ENCODE measurements at places on chromosomes 1 and 21.

DNA sequence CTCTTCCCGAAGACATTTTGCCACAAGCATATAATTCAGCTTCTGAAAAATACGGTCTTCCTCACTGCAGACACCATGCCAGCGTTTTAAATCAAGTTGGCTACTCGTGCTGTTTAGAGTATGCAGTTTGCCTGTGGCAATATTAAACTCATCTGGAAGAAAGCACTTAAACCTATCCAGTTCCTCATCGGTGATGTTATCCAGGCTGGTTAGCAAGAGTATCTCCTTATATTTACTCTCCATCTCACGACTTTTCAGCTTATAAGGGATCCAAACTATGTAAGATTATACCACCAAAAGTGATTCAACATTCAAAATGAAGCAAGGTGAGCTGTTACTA is 9.7 kb upstream of the IFI16 start:
- DNase-seq, result no peak

DNA sequence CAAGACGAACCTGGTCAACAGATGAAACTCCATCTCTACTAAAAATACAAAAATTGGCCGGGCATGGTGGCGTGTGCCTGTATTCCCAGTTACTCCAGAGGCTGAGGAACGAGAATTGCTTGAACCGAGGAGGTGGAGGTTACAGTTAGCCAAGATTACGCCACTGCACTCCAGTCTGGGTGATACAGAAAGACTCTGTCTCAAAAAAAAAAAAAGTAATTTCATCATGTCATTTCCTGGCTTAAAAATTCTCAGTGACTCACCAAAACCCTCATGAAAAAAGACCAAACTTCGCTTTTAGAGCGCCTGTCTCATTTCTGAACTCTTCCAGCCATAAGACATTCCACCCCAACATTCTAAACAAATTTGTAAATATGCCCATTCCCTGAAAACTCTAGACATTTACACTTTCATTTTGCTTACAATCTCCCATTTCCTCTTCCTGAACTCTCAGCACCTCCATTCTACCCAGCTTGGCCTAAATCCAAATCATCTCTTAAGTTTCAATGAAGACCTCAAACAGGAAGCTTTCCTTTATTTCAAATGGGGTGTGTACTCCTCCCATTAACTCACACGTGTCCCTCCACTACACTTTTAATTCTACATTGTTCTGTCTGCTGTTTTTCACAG is 50.5 kb upstream of the PRRC2C start:
- no peak for DNase-seq

DNA sequence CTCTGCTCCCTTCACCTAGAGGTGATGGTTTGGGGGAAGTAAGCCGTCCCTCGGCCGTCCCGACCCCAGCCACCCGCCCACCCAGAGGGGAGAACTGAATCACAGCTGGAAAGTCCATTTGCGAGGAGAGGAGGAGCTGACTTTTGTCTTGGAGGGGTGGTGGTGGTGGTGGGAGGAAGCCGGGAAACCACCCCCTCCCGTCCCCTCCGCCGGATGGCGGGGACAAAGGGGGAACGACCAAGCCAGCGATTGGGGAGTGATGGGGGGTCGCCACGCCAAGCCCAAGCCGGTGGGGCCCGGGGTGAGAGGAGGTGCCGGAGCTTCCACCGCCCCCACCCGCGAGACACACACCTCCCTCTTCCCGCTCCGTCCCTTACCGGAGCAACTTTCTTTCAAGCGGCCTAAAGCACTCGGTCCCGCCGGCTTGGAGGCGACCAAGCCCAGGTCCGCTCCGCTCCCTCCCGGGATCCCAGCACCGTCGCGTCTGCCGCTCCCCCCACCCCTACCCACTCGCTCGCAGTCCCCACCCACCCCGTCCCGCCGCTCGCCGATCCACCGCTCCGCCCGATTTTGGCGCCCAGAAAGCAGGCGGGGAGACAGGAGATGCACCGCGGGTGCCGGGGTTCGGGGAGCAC is 540 bp downstream of the ARHGEF2 start:
- no peak for DNase-seq

DNA sequence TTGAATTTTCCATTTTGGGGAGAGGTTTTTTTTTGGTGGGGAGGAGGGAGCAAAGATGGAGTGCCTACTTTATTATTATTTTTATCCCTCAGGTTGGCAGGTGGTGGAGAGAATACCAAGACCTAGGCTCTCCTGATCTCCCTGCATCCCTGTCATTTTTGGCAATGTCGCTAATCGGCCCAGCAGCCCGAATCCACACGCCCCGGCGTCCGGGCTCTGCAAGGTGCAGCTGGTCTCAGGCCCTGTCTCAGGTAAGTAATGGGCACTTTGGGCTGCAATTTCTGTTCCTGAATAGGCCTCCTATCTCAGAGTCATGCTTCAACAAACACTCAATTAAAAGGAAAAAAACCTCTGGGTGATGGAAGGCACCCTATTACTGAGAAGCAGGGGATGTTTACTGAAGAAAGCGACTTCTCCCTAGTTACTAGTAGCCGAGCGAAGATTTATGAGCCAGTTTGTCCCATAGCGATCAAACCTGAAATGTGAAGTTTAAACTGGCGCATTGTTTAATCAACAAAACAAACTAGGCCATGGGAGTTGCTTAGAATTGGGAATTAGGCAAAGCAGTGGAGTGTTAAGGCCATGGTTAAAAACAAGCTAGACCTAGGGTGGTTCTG is 137.8 kb downstream of the RWDD3 start:
- no peak for DNase-seq

- DNase-seq, result no peak
Measured at GRCh38 chr1:8427986-8428385, 110.1 kb downstream of the SLC45A1 start.

DNA sequence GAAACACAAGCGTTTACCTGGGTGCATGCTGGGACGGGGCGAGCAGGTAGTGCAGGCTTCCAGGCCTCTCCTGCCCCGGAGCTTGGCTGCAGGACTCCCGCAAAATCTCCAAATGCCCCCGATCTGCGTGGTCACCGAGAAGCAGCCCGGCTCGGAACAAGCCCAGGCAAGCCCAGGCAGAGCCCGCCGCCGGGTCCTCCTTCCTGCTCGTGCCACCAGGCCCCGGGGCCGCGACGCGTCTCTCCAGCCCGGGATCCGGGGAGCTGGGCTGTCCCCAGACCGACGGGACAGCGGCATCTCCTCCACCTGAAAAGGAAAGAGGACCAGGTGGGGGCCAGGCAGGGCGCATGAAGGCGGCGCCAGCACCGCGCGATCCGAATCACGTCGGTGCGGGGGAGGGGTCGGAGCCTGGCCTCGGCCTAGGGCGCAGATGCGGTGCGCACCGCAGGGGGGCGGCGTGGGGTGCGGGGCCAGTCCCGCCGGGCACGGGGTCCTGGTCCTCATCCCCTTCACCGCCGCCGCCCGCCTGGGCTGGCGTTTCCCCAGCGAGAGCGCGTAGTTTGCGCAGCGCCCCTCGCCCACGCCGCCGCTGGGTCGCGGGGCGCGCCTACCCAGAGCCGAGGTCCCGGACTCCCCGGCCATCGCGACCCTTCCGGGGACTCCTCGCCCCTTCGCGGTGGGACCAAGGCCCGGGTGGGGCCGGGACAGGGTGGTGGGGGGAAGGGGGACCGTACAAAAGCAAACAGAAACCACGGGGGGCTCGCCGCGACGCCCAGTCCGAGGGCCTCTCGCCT is 52.4 kb upstream of the H6PD start:
- DNase-seq, result no peak

DNA sequence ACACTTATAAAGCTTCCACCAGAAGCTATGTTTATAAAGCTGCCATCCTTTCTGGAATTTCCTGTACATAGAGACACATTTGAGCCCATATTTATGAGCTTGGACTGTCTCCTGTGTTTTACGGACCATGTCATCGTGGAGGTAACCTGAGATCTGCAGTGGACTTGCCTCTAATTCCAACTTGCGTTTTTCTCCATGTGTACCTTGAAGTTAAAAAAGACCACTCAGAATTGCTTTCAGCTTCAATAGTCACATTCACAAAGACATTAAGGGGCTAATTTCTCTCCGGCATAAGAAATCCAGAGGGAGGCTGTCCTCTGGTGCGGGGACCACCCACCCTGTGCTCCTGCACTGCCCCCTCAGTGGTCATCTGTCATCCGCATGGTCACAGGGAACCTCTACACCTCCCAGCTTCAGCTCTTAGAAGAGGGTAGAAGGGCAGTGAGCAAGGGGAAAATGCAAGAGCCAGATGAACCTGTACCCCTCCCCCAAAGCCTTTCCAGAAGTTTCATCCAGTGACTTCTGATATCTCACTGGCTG is 521.4 kb upstream of the CAMK1G start:
- DNase-seq, result no peak

DNA sequence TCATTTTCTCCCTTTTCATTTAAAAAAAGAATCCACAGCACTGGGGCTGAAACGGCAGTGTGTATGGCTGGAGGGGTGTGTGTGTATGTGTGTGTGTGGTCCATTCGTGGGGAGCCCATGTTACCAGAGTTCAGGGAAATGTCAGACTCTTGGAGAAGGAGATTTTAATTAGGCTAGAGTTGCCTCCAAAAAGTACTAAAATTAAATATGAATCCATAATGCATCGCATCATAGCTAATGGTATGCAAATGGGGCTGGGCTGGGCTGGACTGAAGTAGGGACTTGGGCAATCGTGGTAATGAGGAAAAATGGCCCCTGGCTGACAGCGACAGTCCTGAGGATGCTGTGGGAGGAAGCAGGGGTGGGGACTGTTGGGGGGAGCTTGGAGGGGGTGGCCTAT is 24.8 kb downstream of the GRIK3 start:
- no peak for DNase-seq

DNA sequence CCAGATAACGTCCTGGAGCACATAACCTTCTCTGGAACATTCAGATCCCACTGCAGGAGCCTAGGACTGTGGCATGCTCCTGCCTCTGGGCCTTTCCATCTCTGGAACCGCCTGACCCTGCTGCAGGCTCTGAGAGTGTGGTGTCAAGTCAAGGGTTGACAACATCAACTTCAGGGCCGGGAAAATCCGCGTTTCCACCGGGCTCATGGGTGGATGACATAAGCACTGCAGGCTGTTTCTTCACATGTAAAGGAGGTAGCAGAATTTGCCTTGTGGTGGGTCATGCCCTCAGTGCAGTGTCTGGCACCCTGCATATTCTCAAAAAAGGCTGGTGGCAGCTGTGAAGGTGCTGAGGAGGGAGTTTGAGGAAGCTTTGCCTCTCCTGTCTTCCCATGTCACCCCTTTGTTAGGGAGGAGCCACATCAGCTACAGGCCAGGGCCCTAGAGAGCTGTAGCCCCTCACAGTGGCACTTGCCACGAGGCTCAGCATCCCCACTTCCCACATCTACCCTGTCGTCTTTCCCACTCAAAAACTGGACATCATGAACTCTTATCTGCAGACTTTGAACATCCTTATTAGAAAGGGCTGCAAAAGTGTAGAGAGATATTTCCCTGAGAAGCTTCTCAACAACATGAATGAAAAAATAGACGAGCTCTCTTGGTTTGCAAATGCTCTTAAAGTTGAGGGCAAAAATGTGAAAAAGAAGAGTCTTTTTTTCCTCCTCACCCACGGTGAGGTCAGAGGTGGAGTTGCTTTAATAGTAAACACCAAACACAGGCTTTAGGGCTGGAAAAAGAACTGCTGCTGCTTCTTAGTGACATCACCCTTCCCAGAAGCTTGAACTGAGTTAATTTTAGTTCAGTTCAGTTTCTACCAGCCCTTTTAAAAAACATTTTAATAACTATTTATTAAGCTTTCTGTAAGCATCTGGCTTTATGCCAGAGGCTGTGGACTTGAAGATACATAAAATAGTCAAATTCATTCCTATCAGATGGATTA is 121.3 kb downstream of the HUNK start:
- DNase-seq, result no peak

- DNase-seq, result no peak
Measured at GRCh38 chr1:224616756-224617409, 766 bp downstream of the CNIH3 start.

DNA sequence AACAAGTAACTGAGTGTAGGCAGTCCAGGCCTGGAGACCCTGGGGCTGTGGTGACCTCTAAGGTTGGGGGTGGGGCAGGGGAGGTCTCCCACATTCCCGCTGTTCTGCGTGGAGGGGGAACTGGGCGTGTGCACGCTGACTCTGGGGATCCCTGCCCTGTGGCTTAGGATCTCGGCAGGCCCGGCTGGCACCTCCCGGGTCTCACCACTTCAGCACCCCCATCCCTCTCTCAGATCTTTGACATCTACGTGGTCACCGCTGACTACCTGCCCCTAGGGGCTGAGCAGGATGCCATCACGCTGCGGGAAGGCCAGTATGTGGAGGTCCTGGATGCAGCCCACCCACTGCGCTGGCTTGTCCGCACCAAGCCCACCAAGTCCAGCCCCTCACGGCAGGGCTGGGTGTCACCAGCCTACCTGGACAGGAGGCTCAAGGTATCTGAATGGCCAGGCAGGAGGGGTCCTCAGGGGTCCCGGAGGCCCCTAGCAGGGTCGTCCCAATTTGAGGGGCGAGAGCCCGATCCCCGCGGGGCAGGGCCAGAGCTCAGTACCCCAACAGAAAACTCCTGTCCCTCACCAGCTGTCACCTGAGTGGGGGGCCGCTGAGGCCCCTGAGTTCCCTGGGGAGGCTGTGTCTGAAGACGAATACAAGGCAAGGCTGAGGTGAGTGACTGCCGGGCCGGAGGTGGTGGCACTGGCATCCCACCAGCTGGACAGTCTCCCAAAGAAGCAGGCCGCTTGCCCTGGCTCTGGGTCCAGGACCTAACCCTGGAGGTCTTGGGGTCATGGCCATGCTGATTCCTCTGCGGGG is 68.7 kb downstream of the TRIM11 start:
- DNase-seq, result no peak

DNA sequence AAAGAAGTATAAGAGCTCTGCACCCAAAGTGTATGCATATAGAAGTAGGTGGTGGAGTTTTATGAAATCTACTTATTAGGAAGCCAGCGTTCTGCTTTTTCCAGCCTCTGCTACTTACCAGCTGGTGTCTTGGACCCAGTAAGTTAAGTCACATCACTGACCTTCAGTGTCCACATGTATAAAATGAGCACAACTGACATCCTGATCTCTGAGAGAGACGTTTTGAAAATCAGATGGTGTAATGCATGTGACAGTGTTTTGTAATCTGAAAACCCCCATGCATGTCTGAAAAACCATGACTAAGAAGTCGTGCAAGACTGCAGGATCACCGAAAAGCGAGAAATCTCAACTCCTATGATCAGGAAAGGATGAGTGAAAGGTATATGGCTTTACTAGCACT is 2.0 kb downstream of the CR1 start:
- no peak for DNase-seq

DNA sequence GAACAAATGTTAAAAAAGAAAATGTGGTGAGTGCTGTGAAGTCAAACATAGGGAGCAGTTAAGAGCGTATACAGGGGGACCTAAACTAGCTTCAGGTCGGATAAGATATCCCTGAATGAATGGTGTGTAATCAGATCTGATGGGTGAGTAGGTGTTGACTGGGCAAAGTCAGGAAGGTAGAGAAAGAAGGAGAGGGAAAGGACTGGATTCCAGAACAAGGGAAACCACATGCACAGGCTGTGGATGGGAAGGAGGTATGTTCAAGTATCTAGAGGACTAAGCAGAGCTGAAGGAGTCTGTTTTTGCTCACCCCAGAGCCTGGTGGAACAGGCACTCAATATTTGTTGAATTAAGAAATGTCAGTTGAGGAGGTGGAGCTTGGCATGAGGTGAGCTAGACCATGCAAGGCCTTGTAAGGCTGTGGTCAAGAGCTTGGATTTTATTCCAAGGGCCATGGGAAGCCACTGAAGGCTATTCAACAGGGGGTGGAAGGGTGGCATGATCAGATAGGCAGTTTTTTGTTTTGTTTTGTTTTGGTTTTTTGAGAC is 27.4 kb downstream of the MAP7D1 start:
- no peak for DNase-seq

- no peak for DNase-seq
Measured at GRCh38 chr1:56077206-56077605, 502.2 kb downstream of the PLPP3 start.

All from NCI-H1930 (cell line).